ENCODE measurements at places on chromosomes 16 and 17.

- DNase-seq, result peak; percentile 87
Observed at GRCh38 chr17:81142301-81143199, 22.8 kb upstream of the PVALEF start.

DNA sequence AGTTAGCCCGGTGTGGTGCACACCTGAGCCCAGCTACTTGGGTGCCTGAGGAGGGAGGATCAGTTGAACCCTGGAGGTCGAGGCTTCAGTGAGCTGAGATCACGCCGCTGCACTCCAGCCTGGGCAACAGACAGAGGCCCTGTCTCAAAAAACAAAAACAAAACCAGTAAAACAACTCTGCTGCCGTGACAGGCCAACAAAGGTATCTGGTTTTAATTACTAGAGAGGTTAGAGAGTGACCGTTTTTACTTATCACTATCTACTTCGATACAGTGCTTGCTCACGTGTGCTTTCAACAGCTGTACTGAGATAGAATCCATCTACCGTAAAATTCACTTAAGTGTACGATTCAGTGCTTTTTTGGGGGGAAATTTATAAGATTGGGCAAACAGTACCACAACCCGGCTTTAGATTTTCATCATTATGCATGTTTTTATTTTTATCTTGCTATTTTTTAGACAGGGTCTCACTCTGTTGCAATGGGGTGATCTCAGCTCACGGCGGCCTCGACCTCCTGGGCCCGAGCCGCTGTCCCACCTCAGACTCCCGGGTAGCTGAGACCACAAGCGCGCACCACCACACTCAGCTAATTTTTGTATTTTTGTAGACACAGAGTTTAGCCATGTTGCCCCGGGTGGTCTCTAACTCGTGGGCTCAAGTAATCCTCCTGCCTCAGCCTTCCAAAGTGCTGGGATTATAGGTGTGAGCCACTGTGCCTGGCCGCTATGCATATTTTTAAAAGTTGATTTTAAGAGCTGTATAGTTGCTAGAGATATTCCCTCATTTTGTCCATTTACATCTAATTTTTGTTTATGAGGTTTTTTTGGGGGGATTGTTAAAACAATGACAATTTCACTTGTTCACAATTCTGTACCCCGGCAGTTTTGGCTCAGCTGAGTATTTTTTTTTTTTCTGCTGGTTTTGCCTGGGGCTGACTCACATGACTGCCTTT is 30.9 kb downstream of the SERPINF1 start:
- no peak for DNase-seq

DNA sequence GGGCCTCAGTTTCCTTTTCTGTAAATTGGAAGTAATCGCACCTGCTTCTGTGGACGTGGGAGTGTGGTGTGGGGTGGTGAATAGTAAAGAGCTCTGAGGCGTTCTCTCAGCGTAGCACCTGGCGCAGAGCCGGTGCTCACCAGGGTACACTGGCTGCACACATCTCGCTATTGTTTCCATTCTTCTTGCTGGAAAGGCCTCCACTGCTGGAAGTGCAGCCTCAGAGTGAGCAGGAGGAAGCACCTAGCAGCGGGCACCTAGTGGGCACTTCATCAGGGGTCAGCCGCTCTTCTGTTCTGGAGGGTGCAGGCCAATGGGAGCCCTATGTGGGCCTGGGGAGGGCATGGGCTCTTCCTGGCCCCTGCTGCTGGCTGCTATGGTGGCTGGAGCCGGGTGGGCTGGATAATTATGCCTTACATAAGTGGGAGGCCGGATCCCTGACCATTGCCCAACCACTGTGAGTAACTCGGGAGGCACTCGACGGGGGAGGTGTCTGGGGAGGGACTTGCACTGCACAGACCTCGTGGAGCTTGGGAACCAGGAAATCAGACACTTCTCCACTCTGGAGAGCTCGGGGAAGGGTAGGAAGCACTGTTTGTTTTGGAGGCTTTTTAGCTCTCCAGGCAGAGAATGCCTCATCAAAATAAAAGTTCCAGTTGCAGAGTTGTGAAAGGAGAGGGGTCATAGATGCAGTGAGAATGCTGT is 1.7 kb downstream of the MAP2K3 start:
- peak; percentile 94 for DNase-seq

DNA sequence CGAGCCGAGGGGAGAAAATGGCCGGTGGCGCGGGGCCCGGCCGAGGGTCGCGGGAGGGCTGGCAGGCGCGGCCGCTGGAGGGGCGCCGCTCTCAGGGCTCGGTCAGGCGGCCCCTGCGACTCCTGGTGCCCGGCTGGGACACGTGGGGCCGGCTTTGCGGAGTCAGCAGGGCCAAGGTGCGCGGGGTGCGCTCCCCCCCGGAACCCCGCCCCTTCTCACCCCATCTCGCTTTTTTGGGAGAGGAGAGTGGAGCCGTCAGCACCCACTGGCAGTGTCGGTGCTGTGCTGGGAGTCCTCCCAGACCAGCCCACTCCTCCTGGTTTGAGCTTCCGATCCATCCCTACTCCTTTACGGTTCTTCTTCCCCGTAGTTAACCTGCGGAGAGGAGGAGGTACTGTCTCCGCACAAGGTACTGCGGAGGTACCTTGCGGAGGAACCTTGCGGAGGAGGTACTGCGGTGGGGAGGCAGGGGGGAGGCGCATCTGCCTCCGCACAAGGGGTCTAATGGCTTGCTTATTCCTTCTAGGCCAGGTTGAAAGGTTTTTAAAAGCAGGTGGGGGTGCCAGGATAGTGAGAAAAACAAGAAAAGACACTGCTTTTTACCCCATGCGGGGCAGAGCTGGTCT is 19.1 kb upstream of the CBX8 start:
- DNase-seq, result no peak

- DNase-seq, result peak; percentile 73
Observed at GRCh38 chr16:48963901-48964615, 317.6 kb downstream of the CBLN1 start.

GRCh38 chr16:12089492-12090150 is 113.1 kb downstream of the SNX29 start:
- peak; percentile 81 for DNase-seq

- DNase-seq, result no peak
Observed at GRCh38 chr17:20263595-20263994, 203.7 kb downstream of the LGALS9B start.

DNA sequence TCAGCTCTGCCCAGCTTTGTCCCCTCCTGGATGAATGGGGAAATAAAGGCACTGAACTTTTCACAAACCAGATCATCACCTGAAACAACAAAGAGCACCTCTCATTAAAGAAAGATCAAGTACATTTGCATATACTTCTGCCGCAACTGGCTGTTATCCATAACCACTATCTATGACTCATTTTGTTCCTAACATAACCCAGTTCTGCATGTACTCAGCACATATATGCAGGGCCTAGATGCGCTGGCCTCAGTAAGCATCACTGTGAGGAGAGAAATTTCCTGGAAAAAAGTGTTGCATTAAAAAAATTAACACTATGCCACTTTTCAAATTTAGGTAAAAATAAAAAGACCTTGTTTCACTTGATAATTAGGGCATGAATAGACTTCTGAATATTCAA is 1718.4 kb downstream of the TP53TG3F start:
- no peak for DNase-seq

GRCh38 chr17:8997994-8998628 is 23.2 kb upstream of the NTN1 start:
- DNase-seq, result peak; percentile 66

- no peak for DNase-seq
Observed at GRCh38 chr17:66767154-66767933, 67.6 kb upstream of the CACNG5 start.

DNA sequence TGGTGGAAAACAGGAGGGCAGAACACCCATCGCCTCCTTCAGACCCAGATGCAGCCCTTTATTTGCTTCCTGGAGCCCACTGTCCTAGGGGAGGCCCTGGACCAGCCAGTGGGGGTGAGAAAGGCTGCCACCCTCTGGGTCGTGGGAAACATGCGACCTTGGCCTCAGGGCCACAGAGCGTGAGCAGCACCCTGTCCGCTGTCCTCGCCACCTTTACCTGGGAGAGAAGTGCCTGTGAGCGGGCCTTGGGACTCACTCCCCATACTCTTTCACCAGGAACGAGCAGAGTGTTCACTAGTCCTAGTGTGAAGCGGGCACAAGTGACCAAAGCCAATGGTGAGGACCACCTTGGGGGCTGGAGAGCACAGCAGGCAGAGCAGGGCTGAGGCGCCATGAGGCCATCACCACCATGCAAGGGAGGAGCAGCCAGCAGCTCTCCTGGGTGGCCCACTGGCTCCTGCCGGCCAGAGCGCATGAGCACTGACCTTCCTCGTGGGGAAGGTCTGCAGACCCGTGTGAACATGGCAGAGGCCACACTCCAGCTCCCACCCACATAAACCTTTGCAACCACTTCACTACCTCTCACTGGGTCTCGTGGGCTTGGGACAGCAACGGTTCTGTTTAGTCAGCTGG is 8.5 kb downstream of the SMCR8 start:
- no peak for DNase-seq

GRCh38 chr16:27640277-27640600 is 90.3 kb downstream of the KATNIP start:
- DNase-seq, result no peak

DNA sequence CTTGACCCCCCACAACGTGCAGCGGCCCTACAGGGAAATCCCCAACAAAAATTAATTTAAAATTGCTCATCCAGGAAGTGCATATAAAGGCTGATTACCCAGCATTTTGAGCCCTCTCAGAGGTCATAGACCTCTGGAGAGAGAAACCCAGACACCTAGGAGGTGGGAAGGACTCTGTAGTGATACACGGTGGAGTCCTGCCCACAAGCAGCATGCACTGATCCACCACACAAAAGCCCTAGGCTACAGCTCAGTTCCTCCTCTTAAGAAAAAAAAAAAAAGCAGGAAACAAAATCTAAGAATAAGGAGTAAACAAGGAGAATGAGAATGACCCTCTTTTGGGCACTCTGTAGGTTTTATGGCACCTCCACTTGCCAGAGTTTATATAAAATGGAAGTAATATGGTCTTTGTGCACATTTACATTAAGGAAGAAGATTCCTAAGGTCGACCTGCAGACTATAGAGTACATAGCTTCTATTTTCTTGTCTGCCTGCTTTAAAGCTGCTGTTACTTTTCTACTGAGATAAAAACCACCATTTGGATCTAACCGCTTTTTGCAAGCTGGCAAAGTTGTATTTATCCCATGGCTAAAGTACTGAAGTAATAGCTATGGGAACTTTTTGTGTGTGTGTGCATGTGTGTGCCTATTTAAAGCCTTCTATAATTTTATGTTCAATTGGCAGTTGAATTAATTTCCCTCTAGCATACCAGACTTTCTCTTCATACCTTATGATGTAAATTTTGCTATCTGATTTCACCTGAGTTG is 46.9 kb downstream of the ACSM1 start:
- DNase-seq, result no peak

- no peak for DNase-seq
Observed at GRCh38 chr16:88003736-88004135, 52.5 kb downstream of the BANP start.

DNA sequence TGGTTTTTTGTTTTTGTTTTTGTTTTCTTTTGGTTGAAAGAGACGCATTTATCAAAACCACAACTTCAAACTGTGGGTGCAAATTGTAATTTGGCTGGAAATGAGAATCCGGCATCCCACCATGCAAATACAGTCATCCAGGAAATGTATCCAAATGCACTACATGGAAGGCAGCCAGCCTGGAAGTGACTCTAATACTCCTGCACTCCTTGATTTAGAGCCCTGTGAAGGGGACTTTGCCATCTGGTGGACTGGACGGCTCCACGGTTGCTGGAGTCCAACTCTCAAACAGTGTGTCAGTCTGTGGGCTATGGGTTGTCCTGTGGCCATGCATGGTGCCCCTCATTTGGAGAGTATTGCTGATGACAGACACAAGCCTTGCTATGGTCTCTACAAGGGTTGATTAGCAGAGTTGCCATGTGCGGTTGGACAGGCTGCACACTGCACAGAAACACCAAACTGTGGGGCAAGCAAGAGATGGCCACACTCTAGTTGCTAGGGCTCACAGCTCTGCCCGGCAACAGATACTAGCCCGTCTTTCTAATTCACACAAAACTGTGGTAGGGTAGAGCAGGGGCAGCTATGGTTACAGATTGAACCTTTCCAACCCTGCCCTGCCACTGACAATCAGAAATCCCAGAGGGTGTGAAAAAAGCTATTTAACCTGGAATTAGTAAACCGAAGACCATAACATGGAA is 62.4 kb downstream of the VAT1L start:
- no peak for DNase-seq

- DNase-seq, result no peak
Observed at GRCh38 chr17:50588391-50589049, 28.0 kb downstream of the CACNA1G start.

GRCh38 chr17:50835301-50836234 is at the start of gene WFIKKN2:
TSS of gene WFIKKN2 (plus strand) at chr17:50835586. CDS start at chr17:50835938, 352 bp downstream.
- DNase-seq, result no peak

GRCh38 chr17:3667366-3668278 is 756 bp downstream of the TAX1BP3 start:
- DNase-seq, result peak; percentile 97

DNA sequence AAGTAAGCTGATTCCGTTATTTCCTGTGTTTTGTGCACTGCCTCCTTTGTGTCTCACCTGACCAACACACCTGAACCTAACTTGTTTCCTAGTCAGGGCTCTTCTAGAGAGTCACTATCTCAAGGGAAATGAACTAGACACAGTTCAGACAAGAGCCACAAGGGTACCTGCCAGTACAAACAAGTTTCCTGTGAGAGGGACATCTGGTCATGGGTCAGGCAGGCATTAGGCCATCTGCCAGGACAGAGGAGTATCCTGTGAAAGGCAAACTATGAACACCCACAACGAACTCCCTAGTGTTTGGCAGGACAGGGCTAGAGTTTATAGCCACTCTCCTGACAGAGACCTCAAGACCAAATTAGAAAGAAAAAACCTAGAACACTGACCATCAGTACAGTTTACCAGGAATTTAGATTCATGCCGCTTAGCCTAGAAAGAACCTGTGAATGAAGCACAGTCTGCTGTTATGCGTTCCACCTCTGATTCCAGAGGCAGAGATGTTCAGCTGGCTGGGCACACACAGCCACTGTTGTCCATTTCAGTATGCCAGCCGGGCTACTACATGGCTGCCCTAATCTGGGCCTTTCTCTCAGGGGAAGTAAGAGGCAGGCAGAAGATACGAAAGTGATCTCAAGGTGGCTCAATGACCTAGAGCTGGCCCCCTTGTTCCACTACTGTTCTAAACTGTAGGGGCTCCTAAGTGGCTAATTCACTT is 20.7 kb upstream of the GLG1 start:
- DNase-seq, result no peak

GRCh38 chr17:65173284-65173793 is 36.2 kb downstream of the RGS9 start:
- peak; percentile 63 for DNase-seq

- DNase-seq, result no peak
Observed at GRCh38 chr17:38418693-38419507, 9.4 kb upstream of the ARHGAP23 start.

GRCh38 chr16:15897834-15898254 is 9.4 kb upstream of the CEP20 start:
- DNase-seq, result no peak
